ENCODE measurements at places on chromosomes 5 and 9.

GRCh38 chr9:89440548-89440947 lies 57.4 kb downstream of the SEMA4D start:
- DNase-seq, result no peak

GRCh38 chr9:19840953-19841352 lies 52.1 kb upstream of the SLC24A2 start:
- DNase-seq, result no peak

DNA sequence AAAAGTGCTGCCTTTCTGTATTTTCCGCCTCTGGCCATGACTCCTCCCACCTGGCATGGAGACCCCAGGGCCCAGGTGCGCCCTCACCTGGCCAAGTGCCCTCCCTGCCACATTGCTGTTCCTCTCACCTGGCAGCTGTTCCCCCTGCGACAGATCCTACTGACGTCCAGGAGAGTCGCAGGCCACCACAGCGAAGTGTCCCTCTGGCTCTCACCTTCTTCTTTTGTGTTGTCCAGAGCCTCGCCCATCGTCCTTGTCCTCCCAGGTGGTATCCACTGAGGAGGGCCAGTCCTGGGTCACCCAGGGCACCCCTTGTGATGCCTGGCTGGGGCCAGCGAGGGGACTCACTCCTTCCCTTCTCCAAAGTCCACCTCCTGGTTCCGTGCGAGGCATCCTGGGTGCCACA lies 2.6 kb downstream of the NKD2 start:
- peak; percentile 41 for DNase-seq

DNA sequence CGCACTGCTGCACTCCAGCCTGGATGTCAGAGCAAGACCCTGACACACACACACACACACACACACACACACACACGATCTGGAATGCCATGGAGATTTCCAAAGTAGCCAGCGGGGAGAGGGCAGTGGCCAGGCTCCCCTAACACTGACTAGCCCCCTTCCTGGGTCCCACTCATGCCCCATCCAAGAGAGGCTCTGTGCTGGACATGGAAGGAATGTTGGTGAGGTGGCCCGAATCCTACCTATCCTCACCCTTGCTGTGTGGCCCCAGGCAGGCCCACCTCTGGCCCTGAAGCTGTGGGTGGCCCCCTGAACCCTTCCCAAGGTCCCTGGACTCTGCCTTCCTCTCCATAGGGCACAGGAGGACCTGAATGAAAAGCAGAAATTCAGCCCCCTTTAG lies 7.3 kb downstream of the BRD3 start:
- no peak for DNase-seq

DNA sequence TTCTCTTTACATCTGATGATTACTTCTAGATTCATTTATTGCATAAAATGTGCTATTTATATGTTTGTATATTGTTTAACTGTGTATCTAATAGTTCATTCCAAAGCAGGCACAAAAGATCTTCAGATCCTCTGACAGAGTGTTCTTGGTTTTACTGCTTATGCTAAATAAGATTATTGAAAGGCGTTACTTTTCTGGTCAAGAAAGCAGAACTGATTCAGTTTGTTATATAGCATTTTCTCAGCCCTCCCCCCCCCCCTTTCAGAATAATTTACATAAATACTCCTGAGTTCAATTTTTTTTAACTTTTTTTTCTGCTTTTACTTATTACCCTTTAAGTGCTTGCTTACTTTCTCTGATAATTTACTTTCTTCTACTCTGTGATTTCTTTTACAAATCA lies 15.4 kb downstream of the CDC42SE2 start:
- DNase-seq, result no peak

- no peak for DNase-seq
These were observed 87.7 kb downstream of the GALNT10 start for GRCh38 chr5:154278186-154278585.

DNA sequence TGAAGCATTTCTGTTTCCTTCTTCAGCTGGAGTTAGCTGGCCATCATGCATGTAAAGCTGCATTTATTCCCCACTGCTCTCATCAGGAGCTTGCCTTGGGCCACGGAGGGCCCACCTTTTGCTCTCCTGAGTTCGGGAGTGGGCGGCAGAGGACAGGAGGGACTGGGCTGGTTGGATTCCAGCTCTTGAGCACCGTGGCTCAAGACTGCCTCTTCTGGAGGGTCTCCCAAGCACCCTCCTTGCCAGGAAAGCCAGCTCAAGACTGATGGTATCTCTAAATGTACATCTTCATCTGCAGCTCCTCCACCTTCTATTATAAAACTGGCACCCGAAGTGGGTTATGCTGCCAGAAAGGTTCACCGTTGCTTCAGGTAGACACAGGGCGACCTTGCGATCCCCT lies 399.6 kb upstream of the IRX1 start:
- DNase-seq, result no peak

DNA sequence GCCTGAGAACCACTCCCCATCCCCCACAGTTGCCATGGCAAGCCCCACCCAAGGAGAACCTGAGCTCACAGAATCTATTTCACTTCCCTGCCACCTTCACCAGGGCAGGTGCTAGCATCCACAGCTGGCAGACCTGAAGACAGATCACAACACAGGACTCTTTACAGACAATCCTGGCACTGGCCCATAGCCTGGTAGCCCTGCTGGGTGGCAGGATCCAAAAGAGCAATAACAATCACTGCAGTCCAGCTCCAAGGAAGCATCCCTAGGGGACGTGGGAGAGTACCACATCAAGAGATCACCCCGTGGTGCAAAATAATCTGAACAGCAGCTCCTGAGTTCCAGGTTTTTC lies 463.2 kb upstream of the PIK3R1 start:
- DNase-seq, result no peak

GRCh38 chr5:9375756-9376155 lies 170.1 kb downstream of the SEMA5A start:
- DNase-seq, result no peak

GRCh38 chr9:82410866-82411265 lies 422.3 kb downstream of the SPATA31D1 start:
- no peak for DNase-seq
